Myometrial cell (primary cell): ENCODE measurements at places on chromosomes 2 and 18. TPM values are rescaled to one million over a fixed set of nuclear protein-coding genes. Genes with fewer than 3 reads are reported as not detected.

SERPINB11 gene
- total RNA-seq: not detected in 2 replicates

PLCD4 gene
- total RNA-seq: 0.29 and 0.35 TPM in 2 replicates

CD8B2 gene
- total RNA-seq: not detected in 2 replicates

AMER3 gene
- total RNA-seq: not detected in 2 replicates

FASTKD2 gene
- 32.9 and 34.6 TPM in 2 replicates for total RNA-seq

ARHGAP15 gene
- not detected in 2 replicates for total RNA-seq

IL36B gene
- total RNA-seq: not detected in 2 replicates

CD302 gene
- 7.5 and 8.5 TPM in 2 replicates for total RNA-seq

RFTN2 gene
- total RNA-seq: 0.29 and 1.9 TPM in 2 replicates

GRP gene
- total RNA-seq: not detected in 2 replicates
